ELF-1 (cell line): ENCODE measurements at places on chromosomes 2 and 18.

GRCh38 chr18:9191658-9192256, 55.2 kb downstream of the ANKRD12 start:
- DNase-seq: no peak

- DNase-seq: no peak
Observed at GRCh38 chr2:177335917-177336450, 56.6 kb upstream of the AGPS start.

- no peak for DNase-seq
Observed at GRCh38 chr2:74186038-74186437, 7.4 kb upstream of the MOB1A start.

DNA sequence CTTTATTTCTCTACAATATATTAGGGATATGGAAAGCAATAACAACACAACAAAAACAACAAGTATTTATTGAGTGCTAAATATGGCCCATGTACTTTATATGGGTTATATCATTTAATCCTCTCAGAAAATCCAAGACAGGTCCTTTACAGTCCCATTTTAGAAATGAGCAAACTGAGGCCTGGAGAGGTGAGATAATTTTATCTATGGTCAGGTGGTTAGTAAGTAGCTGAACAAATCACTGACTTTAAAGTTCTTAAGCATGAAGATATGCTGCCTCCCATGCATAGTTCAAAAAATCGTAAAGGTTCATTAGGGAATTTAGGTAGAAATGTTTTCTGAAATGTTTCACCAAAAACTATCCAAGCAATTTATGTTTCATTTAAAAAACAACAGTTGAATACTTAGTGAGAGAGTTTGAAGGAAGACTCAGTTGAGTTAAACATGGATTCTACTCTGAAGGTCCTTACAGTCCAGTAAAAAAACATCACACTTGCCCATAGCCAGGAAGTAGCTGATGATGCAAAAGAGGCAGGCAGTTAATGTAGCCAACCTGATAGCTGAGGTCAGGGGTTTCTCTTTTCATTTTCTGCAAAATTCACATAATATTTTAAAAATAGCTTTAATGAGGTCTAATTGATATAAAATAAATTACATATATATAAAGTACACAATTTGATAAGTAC, 7.6 kb upstream of the NFE2L2 start:
- no peak for DNase-seq

GRCh38 chr2:239927424-239927981, 97.6 kb downstream of the NDUFA10 start:
- peak; percentile 33 for DNase-seq

GRCh38 chr2:220619525-220620220, 952.4 kb downstream of the EPHA4 start:
- DNase-seq: no peak

GRCh38 chr2:51107841-51108240, 75.9 kb upstream of the NRXN1 start:
- DNase-seq: no peak

DNA sequence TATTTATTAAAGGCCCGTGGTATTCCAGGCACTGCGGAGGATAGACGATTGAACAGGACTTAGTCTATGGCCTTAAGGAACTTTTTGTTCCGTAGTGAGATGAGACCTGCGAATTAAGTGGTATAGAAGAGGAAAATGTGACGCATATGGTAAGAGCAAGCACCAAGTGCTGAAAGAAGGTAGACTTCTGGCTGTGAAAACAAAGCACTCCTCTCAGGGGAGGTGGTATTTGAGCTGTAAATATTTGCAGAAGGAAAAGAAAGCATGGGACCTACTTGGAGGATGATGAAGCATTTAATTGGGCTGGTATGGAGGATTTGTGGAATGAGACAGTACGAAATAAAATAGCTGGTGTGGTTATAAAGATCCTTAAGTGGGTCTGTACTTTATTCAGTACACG, 62.5 kb downstream of the GPR39 start:
- no peak for DNase-seq

DNA sequence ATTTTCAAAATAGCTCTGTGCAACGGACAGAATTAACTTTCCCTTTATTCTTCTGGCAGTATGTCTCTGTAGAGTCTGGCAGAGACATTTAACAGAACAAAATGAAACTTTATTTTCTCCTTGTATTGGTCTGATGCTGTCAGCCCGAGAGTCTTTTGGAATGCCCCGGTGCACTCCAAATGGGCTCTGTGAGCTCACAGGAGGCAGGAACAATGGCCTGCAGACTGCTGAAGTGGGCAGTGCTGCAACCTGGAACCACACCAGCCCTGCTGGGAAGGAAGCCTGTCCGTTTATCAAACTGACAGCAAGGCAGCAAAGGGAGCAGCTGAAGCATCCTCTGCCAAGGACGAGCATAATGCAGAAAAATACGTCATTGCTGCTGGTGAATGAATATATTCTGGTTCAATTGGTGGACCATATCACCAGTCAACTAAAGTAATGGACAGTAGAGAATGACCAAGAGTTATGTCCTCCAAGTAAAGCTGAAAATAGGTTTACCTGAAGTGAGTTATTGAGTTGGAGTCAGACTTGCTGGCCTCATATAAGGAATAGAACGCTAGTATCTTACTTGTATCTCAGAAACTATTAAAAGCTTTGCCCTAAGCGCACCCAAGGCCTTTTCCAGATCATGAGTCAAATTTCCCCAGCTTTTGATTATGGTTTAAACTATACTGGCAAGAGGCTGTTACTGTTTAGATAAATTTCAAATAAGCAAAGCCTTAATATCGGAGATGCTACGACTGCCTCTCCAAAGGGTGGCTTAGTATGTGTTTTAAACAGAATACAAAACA, 207.6 kb upstream of the TANK start:
- no peak for DNase-seq

DNA sequence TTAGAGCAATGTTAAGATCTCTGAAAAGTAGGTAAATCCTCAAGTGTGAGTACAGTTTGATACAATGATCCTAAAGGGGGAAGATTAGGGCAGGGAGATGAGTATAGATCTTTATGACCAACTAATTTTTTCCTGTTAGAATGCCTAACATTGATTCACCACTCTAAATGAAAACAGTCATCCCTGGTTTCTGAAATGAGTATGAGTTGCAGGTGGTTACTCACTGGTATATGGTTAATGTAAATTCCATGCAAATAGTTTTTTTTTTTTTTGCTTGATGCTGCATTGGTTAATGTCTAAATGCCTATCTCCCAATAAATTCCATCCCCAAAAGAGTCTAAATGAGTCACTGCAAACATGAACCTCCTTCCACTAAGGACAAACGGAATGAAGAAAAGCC, 55.0 kb upstream of the SERPINB2 start:
- no peak for DNase-seq

DNA sequence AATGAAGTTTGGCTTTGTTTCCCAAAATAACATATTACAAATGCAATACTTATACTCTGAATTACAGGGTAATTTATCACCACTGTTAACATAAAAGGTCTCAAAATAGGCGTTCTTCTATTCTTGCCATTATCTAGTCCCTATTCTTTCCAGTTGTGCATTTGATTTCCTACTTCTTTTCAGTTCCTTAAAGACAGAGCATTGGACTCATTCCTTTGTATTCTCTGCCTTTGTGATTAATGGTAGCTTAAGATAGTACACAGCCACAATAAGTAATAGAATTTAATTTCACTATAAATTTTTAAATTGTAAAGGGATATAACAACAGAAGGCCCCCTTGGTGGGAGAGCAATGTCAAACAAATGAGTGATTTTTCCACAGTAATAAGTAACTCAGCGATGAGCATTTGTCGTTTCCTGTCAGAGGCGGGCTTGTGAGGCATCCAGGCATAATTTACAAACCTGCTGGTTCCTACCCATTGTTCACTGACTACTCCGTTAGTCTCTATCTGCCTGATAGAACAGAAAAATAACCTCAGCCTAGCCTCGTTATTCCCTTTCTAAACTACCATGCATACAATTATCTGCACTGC, 456.6 kb upstream of the REG3G start:
- DNase-seq: no peak

GRCh38 chr2:157327200-157327599, 1.6 kb upstream of the ERMN start:
- DNase-seq: no peak

GRCh38 chr2:118747637-118748036, 99.8 kb downstream of the EN1 start:
- no peak for DNase-seq

DNA sequence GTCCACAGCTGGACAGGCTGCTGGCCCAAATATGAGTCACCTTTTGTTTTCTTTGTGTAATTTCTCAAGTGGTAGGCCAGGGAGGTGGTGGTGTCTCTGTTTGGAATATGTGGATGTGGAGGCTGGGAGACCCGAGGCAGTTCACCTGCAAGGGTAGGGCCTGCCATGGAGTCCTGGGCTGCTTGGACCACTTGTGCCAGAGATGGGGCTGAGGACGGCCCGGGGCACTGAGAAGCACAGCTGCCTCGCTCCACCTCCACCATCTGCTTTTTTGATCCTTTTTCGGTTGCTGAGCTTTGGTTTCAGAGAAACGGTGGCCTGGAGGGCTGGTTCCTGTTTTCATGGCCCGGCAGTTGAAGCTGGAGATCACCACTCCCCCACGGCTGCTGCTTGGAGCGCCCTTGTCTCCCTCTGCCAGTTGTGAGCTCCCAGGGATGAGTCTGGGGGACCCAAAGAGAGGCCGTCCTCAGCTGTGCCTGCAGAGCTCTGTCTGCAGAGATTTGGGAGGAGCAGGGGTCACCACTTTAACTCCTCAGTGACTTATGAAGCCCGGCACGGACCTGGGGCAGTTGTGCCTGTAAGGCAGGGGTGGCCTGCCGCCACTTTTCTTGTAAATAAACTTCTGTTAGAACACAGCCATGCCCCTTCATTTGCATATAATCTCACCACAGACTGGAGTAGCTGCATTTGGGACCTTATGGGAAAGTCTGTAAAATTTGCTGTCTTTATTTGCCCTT, 67.6 kb upstream of the MCFD2 start:
- DNase-seq: peak; percentile 68
